Activated CD4-positive, alpha-beta T cell treated with anti-CD3 and anti-CD28 coated beads, Interleukin-2, amount 10 ng/mL, durations not matched to agents 7 days and 5 days (primary cell): ENCODE measurements at places on chromosomes 7 and 10. TPM values are rescaled to one million over a fixed set of nuclear protein-coding genes. Genes with fewer than 3 reads are reported as not detected.

DNA sequence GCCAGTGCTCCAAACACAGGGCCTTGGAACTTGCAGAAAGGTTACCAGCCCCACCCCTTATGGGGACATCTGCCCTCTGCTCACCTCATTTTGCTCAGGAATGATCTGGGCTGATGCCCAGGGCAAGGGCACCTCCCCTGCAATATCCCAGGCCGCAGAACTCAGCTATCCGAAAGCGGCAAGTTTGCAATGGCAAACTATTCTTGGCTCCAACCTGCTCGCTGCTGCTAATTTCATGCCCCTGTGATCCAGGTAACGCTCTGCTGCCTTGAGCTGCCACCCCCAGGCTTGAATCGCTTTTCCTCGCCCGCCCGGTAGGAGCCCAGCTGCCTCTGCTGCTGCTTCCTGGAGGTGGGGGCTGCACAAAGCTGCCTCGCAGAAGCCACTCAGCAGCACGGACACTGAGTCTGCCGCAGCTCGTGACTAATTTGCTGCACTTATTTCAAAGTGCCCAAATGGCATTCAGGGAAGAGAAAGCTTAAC is 18.2 kb downstream of the SLC29A3 start:
- H3K27ac ChIP-seq = no peak overlapping the region
- no peaks in the 10 kb centered on the region for H3K4me1 ChIP-seq
- no peaks in the 10 kb centered on the region for H3K36me3 ChIP-seq
- H3K27me3 ChIP-seq = no peaks in the 10 kb centered on the region
- no peak for DNase-seq

GRCh38 chr10:77297393-77297739 is 340.2 kb downstream of the KCNMA1 start:
- H3K4me3 ChIP-seq = no peak overlapping the region
- DNase-seq = no peak
- no peaks in the 10 kb centered on the region for H3K4me1 ChIP-seq
- peaks cover 6% of the 10 kb centered on the region for H3K27me3 ChIP-seq

DNA sequence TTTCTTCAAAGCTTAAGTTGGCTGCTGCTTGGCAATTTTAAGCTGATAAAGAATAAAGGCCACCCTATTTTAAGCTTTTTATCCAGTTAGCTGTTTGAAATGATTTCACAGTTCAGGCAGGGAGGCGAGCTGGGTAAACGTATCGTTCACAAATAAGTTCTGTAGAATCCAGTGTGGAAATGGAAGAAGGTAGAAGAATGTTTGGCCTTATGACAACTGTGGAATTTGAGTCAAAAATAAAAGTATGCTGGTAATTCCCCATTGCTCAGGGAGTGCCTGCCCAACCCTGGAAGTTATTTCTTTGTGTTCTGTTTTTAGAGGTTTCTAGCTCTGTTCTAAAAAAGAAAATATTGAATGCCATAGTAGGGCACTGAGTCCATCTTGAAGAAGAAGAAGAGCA is 113.1 kb downstream of the ARL4A start:
- DNase-seq = no peak
- H3K27me3 ChIP-seq = no peaks in the 10 kb centered on the region
- no peak overlapping the region for H3K27ac ChIP-seq
- no peaks in the 10 kb centered on the region for H3K36me3 ChIP-seq

GRCh38 chr7:128783143-128783861 is 7.7 kb upstream of the OPN1SW start:
- peaks cover 25% of the 10 kb centered on the region for H3K27me3 ChIP-seq
- no peak for DNase-seq
- no peak overlapping the region for H3K27ac ChIP-seq
- no peak overlapping the region for H3K4me3 ChIP-seq

DNA sequence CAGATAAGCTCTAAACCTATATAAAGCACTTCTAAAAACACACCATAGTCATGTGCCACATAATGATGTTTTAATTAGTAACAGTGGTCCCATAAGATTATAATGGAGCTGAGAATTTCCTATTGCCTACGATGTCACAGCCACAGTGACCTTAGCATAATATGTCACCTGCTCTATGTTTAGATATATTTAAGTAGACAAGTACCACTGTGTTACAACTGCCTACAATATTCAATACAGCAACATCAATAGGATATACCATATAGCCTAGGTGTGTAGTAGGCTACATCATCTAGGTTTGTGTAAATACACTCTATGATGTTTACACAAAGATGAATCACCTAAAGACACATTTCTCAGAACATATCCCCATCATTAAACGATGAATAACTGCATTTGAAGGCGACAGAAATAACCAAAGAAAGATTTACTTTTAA is 24.5 kb downstream of the GPR22 start:
- no peak overlapping the region for H3K4me3 ChIP-seq
- no peak overlapping the region for H3K27ac ChIP-seq
- no peak for DNase-seq
- peaks cover 9% of the 10 kb centered on the region for H3K36me3 ChIP-seq
- H3K4me1 ChIP-seq = peaks cover 14% of the 10 kb centered on the region

- no peak for DNase-seq
- H3K4me3 ChIP-seq = no peak overlapping the region
- no peaks in the 10 kb centered on the region for H3K27me3 ChIP-seq
Measured at GRCh38 chr7:93293229-93293628, 61.1 kb downstream of the VPS50 start.

DNA sequence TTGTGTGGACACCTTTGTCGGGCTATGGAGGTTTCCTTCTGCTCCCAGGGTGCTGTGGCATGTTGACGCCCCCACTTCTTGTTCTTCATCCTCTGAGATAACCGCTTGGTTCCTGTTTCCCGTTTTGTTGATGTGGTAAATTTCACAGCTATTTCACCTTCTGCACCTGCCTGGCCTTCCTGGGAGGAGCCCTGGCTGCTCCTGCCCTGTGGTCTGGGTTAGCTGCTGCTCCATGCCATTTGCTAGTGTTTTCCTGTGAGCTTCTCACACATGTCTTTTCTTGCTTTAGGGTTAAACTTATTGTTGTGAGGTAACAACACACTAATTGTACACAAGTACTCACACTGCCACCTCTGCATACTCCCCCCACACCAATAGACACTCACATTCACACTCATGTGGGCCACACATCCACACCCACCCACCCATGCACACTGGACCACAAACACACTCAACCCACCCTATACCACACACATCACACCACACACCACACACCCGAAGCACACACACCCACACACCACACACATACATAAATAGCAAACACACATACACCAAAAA is 46.5 kb upstream of the MSMB start:
- no peak overlapping the region for H3K27ac ChIP-seq
- H3K4me3 ChIP-seq = no peak overlapping the region
- H3K27me3 ChIP-seq = no peaks in the 10 kb centered on the region

DNA sequence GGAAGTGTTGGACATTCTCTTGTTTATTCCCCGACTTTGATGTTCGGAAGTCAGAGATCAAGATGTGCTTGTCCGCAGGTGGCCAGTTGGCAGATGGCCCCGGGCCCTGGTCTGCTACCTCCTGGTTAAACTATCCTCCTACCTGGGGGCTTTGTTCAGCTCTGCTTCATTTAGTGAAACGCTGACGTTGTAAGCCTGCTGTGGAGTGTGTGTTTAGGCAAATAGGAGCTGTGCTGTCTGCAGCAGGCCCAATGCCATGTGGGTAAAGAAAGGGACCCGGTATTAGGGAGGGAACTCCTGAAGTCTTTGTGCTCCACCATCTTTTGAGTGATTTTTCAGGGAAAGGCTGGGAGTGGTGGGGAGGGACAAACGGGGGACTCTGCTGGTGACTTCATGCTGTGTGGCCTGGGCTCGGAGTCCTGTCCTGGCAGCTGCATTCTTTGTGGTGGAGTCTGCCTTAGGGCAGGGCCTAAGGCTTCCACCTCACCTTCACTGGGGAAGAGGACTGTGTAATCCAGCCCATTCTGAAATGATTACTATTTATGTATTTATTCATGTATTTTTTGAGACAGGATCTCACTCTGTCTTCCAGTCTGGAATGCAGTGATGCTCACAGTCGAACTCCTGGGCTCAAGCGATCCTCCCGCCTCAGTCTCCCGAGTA is 171.1 kb upstream of the KLF6 start:
- peaks cover 1% of the 10 kb centered on the region for H3K36me3 ChIP-seq
- H3K4me3 ChIP-seq = no peak overlapping the region
- H3K27ac ChIP-seq = no peak overlapping the region
- no peak for DNase-seq
- peaks cover 28% of the 10 kb centered on the region for H3K4me1 ChIP-seq
- no peaks in the 10 kb centered on the region for H3K27me3 ChIP-seq

DNA sequence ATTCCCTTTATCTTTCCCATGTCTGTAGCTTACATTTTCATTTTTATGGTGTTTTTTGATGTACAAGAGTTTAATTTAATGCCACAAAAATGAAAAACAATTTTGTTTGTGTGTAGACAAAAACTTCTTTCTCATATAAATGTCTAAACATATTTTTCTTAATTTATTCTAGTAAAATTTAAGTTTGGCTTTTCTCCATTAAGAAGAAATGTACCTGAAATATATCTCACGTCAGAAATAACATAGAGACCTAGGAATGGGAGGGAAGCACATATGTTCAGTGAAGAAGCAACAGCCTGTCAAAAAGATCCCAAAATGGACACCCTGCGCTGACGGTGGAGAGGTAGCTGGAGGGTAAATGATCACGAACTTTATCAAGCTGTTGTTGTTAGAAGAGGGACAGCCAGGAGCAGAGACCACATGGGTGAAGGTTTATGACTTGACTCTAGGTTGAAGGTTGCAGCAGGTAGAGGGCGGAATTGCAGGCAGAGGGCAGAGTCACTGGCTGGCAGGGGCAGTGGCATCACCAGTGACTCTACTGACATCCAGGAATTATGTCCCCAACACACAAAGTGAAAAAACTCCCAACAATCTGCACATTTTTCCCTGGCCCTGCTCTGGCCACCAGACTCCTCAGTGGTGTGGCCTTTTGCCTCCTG is 225.9 kb upstream of the PRSS58 start:
- peak overlapping the region; percentile 58 for H3K27ac ChIP-seq
- peaks cover 44% of the 10 kb centered on the region for H3K4me1 ChIP-seq
- DNase-seq = no peak
- no peak overlapping the region for H3K4me3 ChIP-seq

- no peaks in the 10 kb centered on the region for H3K36me3 ChIP-seq
- DNase-seq = no peak
- H3K4me3 ChIP-seq = no peak overlapping the region
- no peak overlapping the region for H3K27ac ChIP-seq
- H3K27me3 ChIP-seq = peaks cover 7% of the 10 kb centered on the region
- H3K4me1 ChIP-seq = no peaks in the 10 kb centered on the region
Measured at GRCh38 chr10:27950242-27950564, 48.7 kb downstream of the ODAD2 start.

DNA sequence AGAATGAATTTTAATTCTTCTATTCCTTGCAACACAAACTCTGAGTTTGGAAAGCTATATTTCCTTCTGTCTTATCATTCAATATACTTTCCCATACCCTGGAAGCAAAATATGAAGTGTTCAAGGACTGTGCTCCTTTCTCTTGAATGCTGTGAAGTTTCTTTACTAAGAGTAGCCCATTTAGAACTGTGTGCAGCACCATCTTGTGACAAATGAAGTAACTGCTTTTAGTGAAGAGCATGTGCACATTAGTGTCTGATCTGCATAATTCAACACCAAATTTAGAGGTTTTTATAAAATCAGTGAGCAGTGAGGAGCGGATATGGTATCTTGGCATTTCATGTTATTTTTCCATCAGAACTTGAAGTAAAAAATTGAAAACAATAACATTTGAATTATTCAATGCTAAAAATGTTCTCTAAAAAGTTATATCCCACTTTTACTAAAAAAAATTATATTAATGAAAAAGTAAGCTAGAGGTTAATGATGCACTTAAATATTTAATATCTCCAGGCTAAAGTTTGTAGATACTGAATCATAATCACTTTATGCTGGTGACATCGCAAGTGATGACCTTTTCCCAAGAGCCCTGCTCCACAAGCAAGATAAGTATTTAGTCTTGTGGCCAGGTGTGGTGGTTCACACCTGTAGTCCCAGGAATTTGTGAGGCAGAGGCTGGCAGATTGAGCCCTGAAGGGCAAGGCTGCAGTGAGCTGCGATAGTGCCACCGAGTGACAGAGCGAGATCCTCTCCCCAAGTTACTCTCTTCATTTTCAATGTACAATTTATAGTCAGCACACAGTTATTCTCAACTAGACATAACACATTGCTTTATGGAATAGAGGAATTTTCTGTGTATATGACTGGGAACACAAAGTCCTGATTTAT is 108.8 kb upstream of the PCLO start:
- no peaks in the 10 kb centered on the region for H3K27me3 ChIP-seq
- no peak overlapping the region for H3K4me3 ChIP-seq
- DNase-seq = no peak

DNA sequence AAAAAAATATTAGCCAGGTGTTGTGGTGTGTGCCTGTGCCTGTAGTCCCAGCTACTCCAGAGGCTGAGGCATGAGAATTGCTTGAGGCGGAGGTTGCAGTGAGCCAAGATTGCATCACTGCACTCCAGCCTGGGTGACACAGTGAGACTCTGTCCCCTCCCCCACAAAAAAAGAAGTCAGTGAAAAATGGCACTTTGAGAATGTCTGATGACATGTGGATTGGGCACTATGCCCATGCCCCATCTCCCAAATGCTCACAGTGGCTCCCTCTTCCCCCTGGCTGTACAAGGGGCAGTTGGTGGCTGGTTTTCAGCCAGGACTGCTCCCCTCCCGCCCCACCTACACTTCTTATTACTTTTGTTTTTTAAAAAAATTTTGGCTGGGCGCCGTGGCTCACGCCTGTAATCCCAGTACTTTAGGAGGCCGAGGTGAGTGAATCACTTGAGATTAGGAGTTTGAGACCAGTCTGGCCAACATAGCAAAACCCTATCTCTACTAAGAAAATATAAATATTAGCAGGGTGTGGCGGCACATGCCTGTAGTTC is 26.1 kb downstream of the IL15RA start:
- no peak overlapping the region for H3K4me3 ChIP-seq
- H3K4me1 ChIP-seq = peaks cover under 1% of the 10 kb centered on the region
- no peaks in the 10 kb centered on the region for H3K27me3 ChIP-seq
- no peak overlapping the region for H3K27ac ChIP-seq
- DNase-seq = no peak

DNA sequence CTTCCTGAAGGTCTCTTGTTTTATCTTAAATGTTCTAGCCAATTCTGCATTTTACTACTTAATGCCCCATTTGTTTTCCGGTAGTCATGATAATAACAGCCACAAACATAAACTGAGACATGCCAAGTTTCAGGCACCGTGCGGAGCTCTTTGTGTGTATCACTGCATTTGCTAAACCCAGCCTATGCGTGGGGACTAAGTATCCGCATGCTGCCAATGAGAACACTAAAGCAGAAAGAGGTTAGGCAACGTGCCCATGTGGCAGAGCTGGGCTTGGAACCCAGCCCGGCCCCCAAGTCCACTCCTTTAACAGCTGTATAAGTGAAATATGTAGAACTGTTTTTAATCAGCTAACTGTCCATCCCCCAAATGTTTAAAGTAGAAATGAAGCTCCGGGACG is 54.1 kb downstream of the SLIT1 start:
- H3K27me3 ChIP-seq = peaks cover 6% of the 10 kb centered on the region
- no peak for DNase-seq
- H3K36me3 ChIP-seq = no peaks in the 10 kb centered on the region
- no peak overlapping the region for H3K27ac ChIP-seq
- H3K4me1 ChIP-seq = no peaks in the 10 kb centered on the region
- H3K4me3 ChIP-seq = no peak overlapping the region

GRCh38 chr10:102392306-102392705 is 3.2 kb upstream of the NFKB2 start:
- DNase-seq = no peak
- peaks cover 7% of the 10 kb centered on the region for H3K36me3 ChIP-seq
- peaks cover 30% of the 10 kb centered on the region for H3K4me1 ChIP-seq

H2BK1 gene
- not detected for total RNA-seq

GBX1 gene
- not detected for total RNA-seq

SYT15 gene
- 0.79 TPM for total RNA-seq

MIOS gene
- total RNA-seq = 25.4 TPM

MYL10 gene
- total RNA-seq = not detected

CALHM3 gene
- total RNA-seq = not detected

ZCCHC24 gene
- total RNA-seq = 0.52 TPM
